Inflammatory macrophage treated with lipopolysaccharide for 4 hours (primary cell): ENCODE measurements at places on chromosomes 5 and 9.

GRCh38 chr9:1938135-1938534 lies 77.0 kb upstream of the SMARCA2 start:
- no peak for DNase-seq

DNA sequence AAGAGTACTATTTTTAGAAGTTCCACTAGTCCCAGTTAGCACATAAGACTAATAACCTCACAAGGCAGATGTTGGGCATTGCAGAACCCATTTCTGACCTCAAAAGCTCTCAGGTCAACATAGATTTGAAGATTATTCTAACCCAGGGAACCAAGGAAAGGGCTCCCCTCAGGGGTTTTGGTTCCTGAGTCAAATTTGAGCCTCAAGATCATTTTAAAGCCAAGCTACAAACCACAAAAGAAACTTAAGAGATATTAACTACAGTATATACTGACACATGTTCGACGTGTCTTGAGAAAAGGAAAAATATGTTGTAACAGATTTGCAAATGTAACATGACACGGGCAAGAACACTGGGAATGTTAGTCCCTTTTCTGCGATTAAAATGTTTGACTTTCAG lies 88.6 kb downstream of the GNAQ start:
- no peak for DNase-seq

GRCh38 chr9:95910023-95910707 lies 34.7 kb downstream of the ERCC6L2 start:
- no peak for DNase-seq

- DNase-seq: no peak
These were observed 167.2 kb downstream of the C9orf152 start for GRCh38 chr9:110040788-110041187.

GRCh38 chr9:107863396-107863795 lies 373.8 kb upstream of the KLF4 start:
- DNase-seq: peak; percentile 82
